H4 (cell line): ENCODE measurements at places on chromosomes 11 and 22.

- no peak for DNase-seq
These were observed 39.3 kb downstream of the CAPN1 start for GRCh38 chr11:65221026-65221425.

- DNase-seq, result peak; percentile 48
These were observed at the start of gene ZNF70 for GRCh38 chr22:23750714-23751440. Gene ZNF70 (minus strand): TSS chr22:23751112. CDS start chr22:23745140, 5,972 bp downstream.

GRCh38 chr11:94139416-94139815 is 10.8 kb downstream of the PANX1 start:
- DNase-seq, result no peak

DNA sequence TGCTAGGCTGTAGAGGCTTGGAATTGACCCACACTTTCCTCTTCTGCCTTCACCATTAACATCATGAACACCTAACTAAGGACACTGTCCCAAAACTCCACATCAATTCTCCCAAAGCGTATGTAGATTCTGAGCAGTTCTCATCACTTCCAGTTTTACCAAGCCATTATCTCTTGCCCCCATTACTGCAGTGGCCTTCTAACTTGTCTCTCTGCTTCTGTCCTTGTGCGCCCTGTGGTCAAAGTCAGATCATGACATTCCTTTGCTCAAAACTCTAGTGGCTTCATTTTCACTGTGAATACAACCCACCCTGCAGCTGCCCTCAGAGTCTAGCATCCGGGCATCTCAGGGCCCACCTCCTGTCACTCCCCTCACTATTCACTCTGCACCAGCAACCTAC is 13.1 kb upstream of the TOP3B start:
- DNase-seq, result no peak

DNA sequence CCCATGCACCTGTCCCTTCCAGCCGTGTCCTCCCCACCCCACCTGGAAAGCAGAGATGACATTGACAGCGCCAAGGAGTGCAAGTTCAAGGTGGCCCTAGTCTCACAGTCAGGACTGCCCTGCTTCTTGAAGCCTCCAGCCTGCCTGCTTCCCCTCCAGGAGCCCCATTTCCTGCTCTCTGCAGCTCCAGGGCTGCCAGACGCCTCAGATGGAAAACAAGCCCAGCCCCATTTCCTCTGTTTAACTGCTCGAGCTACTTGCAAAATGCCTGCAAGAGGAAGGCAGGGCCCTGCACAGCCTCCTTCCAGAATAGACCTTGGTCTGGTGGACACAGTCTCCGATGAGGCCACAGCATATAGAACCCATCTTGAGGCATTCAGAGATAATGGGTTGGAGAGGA is 5.0 kb upstream of the DGKZ start:
- no peak for DNase-seq

DNA sequence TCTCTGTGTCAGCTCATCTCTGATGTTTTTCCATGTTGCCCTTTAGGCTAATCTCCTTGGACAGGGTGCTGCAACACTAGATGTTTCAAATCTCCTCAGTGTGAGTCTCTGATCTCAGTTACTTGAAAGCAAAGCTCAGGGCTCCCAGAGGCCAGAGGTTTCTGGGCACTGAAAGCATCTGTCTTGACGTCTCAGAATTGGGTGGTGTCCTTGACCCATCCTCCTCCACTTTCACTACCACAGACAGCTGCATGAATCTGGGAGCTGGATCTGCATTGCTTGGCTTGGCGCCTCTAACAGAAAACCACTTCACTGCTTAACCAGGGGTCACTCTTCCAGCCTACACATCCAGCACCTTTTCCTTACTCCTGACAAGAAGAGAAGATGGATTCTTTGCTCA is 399.4 kb downstream of the NXPE2 start:
- DNase-seq, result no peak

GRCh38 chr11:127226380-127226779 is 225.8 kb upstream of the KIRREL3 start:
- no peak for DNase-seq

DNA sequence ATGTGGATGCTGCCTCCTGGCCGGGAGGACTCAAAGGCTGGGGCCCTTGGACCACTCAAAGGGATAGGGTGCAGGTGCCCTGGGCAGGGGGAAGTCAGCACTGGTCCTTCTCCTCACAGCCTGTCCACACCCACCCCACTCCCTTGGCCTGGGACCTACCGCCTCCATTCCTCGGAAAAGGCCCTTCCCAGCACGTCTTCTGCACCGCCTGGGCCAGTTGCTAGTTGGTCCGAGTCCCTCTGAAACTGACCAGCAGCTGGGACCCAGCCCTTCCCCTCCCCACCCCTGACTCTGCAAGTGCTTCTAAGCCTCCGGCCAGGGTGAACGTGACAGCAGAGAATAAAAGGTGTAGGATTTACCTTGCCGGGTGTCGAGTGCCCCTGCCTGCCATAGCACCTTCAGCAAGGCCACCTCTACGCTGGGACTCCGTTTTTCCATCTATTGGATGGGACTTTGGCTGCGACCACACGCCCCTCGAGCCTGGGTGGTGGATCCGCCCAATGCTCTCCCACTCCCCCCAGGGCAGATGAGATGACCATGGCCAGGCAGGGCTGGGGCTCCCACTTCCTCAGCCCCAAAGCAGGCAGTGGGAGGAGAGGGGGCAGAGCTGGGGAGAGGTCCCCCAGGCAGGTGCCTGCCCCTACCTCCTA is 37.3 kb downstream of the OSBPL5 start:
- DNase-seq, result no peak

- DNase-seq, result no peak
These were observed 87.7 kb upstream of the ALX4 start for GRCh38 chr11:44397586-44398178.

DNA sequence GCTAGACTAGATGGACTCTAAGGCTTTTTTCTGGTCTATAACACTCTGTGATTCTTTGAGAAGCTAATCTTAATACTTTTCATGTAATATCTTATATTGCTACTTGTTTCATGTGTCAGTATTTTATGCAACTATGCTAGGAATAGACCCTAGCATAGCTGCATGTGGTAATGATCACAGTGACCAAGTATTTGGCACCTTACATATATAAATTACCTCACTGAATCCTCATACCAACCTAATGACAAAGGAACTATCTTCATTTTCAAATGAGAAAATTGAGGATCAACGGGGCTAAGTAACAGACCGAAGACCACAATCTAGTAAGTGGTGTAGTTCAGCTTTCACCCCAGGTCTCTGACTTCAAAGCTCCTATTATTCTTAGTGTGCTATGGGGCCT is 327.3 kb upstream of the PITPNB start:
- no peak for DNase-seq

DNA sequence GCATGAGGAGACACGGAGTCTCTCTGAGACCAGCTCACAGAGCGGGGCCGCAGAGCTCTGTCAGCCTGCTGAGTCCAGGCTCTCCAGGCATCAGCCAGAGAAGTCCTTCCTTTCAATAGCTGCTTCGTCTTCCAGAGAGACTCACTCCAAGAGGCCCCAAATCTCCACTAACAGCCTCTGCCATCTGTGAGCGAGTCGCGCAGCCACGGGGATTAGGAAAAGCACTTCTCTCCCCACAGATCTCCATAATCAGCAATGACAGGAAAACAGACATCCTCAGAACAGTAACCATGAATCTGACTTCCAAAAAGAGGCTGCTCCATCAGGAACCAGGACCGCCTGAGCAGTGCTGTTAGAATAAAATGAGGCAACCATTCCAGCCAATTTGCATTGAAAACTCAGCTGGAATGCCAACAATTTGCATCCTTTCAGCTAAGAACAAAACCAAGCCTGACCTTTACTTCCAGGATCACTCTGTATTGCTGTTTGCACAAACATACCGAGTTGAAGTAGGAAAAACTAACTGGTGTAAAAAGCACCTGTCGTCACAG is 65.4 kb downstream of the SMCO4 start:
- DNase-seq, result no peak

DNA sequence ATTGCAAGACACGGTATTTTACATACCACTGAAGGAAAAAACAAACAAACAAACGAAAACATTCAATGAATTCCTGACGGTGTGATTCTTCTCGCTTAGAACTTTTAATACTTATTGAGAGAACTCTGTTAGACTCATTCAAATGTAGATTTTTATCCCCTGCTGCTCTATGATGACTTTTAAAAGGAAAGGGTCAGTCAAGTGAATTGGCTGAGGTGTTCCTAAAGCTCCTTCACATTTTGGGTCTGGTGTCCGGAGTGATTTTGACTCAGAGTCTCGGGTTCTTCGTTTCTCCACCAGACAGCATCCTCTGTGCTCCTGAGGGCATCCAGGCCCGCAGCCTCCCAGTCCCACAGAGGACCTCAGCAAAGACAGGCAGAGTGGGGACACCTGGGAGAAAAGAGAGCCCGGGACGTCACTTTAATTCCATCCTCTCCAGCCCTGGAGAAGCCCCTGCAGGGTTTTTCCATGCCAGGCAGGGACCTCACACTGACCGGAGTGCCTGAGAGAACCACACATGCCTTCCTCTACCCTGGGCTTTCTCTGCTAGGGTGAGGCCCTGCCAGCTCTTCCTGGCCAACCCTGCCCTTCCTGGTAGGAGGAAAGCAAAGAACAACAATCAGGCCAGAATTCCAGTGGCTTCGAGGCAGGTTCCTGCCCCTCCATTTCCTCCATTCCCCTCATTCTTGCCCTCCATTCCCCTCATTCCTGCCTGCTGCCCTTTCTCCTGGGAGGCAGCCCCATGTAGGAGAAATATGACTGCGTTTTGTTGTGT is 1.4 kb upstream of the CSF2RB start:
- no peak for DNase-seq

- DNase-seq, result peak; percentile 45
These were observed 33.4 kb downstream of the GDPD5 start for GRCh38 chr11:75492181-75492820.

GRCh38 chr22:39115977-39116621 is 19.1 kb downstream of the APOBEC3H start:
- no peak for DNase-seq

- no peak for DNase-seq
These were observed 61.8 kb upstream of the UBASH3B start for GRCh38 chr11:122593473-122594420.

- DNase-seq, result no peak
These were observed 62.6 kb downstream of the PPP2R1B start for GRCh38 chr11:111703576-111703975.

- no peak for DNase-seq
These were observed 19.4 kb downstream of the TMPRSS13 start for GRCh38 chr11:117909611-117910382.

DNA sequence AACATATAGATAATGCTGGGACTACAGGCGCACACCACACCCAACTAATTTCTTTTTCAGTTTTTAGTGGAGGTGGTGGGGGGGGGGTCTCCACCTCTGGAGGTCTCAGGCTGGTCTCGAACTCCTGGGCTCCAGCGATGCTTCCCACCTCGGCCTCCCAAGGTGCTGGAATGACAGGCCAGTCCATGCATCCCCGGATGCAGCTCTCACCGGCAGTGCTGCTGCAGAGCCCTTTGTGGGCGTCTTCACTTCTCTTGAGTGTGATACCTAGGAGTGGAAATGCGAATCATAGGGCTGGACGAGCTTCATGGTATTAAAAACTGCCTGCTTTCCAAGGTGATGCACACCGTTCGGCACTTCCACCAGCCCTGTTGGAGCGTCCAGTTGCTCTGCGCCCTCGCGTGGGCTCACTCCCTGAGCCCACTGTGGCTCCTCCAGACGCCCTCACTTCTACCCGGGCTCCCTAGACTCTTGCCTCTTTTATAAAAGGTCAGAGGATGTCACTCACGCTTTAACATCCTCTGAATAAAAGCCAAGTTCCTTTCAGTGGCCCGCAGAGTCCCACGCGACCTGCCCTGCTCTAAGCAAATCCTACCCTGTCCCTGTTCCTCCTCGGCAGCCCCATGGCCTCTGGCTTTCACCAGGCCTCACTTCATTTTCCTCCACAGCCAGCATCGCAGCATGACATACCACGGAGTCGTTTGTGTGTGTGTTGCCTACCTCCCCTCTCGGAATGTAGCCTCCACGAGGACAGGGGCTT is 837 bp upstream of the BID start:
- DNase-seq, result no peak

DNA sequence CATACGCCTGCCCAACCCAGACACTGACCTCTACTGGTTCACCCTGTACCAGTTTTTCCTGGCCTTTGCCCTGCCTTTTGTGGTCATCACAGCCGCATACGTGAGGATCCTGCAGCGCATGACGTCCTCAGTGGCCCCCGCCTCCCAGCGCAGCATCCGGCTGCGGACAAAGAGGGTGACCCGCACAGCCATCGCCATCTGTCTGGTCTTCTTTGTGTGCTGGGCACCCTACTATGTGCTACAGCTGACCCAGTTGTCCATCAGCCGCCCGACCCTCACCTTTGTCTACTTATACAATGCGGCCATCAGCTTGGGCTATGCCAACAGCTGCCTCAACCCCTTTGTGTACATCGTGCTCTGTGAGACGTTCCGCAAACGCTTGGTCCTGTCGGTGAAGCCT is 2.2 kb downstream of the MCHR1 start:
- DNase-seq, result no peak

DNA sequence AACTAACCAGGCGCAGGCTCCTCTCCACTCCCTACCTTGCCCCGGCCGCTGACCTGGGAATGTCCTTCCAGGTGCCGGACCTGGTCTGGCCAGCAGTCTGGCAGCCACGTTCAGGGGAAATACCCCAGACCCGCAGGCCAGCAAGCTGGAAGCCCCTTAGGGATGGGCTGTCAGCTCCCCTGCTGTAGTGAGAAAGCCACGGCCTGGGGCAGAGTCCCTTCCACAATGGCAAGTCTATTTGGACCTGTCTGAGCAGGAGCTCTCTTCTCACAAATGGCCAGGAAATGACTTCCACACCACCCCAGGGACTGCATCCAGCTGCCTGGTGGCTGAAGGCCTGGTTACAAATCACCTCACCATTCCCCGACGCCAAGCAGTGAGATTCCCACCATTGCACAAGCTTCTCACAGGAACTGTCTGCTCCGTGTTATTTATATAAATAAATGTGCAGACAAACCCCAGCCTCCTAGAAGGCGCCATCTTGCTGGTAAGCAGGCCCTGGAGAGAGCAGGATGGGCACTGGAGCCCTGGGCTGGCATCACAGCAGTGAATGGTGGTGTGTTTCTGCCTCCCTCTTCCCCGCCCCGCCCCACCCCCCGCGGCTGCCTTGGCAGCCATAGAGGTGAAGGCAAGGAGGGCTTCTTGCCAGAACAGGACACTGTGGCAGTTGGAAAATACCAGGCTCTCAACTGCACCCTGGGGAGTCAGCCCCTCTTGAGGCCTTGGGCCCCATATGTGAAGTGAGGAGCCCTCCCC is 23.7 kb downstream of the RSPH14 start:
- DNase-seq, result no peak

- no peak for DNase-seq
These were observed 814 bp upstream of the NARS2 start for GRCh38 chr11:78575478-78575877.
